Activated effector memory CD4-positive, alpha-beta T cell treated with Interleukin-2 at 50 U/mL for 16 hours (primary cell): ENCODE measurements at places on chromosomes 3 and 15.

DNA sequence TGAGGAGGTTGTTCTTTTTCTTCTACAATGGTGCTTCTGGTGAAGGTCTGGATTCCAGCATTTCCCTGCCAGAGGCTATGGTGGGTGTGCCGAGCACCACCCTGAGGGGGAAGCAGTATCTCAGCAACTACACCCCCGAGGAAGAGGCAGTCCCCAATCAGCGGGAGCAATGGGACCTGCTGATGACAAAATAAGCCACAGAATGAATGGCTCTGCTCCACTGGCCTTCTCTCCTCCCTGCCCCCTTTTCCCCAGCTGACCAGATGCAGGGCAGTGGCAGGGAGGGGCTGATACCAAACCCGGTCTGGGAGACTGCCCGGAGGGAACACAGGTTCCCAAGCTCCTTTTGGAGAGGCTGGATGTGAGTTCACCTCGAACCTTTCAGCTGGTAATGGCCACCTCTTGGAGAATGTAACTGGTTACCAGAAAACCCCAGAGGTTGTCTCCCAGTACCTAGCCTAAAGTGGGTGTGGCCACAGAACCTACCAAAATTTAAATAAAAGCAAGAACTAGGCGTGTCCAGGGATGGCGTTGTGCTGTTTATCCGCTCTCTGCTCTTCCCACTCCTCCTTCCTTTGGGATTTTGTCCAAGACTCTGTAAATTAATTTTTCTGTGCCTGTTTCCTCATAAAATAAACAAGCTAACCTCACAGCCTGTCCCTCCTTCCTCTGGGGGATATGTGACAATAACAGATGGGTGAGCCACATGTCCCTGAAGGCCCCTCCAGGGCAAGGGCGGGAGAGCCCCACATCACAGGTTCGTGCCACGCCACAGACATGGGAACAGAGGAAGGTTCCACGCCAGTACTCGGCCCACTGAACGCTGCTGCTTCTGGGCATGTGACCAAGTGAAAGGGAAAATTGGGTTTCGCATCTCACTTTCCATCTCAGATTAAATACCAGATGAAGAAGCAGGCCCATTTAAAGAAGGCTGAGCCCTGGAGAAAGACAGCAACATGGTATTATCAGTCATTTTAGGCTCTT lies 35.1 kb upstream of the SPTBN5 start:
- DNase-seq, result no peak

- no peak for DNase-seq
Observed at GRCh38 chr3:8441969-8442559, 59.6 kb upstream of the LMCD1 start.

DNA sequence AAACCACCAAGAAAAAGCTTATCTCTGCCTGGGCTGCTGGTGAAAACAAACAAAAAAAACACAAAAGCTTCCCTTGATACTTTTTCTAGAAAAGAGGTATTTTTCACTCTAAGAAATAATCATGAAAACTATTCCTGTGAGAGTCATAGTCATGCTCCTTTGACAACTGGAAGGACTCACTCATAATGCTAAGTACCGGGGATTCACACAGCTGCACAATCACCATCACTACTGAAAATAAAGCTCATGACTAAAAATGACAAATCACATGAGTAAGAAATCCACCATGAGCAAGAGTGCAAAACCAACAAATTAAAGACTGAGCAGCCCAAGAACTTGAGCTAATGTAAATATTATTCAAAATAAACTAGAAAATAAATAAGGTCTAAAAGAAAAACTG lies 10.6 kb upstream of the POU1F1 start:
- DNase-seq, result no peak

- DNase-seq, result no peak
Observed at GRCh38 chr3:49470714-49471420, 800 bp downstream of the DAG1 start.

DNA sequence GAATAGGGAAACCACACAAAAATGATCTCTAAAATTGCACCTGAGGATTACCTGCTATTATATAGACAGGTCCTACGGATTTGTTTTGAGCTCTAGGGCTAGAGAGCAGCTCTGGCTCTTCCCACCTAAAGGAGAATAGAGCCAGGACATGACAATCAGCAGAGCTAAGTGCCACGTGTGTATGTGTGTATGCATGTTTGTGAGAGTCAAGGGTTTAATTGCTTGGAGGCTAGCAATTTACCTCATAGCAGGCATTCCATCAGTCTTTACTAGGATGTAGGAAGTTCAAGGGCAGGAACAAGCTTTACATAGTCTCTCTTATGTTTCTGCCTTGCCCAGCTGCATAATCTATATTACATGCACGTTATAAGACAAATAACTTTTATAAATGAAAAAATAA lies 498.2 kb downstream of the NSUN3 start:
- DNase-seq, result no peak
